ENCODE measurements at places on chromosomes 3 and 15.

GRCh38 chr3:51688206-51688600 lies 17.2 kb downstream of the TEX264 start:
- no peaks in the 10 kb centered on the region for H3K4me1 ChIP-seq
- no peaks in the 10 kb centered on the region for H3K27me3 ChIP-seq
- no peak for DNase-seq

- no peaks in the 10 kb centered on the region for H3K36me3 ChIP-seq
- no peak overlapping the region for H3K27ac ChIP-seq
Measured at GRCh38 chr3:46504789-46505188, 7.0 kb downstream of the RTP3 start.

GRCh38 chr3:189602471-189602870 lies 28.7 kb upstream of the TP63 start:
- no peaks in the 10 kb centered on the region for H3K4me1 ChIP-seq
- no peak overlapping the region for H3K27ac ChIP-seq
- H3K36me3 ChIP-seq: no peaks in the 10 kb centered on the region
- no peaks in the 10 kb centered on the region for H3K27me3 ChIP-seq

DNA sequence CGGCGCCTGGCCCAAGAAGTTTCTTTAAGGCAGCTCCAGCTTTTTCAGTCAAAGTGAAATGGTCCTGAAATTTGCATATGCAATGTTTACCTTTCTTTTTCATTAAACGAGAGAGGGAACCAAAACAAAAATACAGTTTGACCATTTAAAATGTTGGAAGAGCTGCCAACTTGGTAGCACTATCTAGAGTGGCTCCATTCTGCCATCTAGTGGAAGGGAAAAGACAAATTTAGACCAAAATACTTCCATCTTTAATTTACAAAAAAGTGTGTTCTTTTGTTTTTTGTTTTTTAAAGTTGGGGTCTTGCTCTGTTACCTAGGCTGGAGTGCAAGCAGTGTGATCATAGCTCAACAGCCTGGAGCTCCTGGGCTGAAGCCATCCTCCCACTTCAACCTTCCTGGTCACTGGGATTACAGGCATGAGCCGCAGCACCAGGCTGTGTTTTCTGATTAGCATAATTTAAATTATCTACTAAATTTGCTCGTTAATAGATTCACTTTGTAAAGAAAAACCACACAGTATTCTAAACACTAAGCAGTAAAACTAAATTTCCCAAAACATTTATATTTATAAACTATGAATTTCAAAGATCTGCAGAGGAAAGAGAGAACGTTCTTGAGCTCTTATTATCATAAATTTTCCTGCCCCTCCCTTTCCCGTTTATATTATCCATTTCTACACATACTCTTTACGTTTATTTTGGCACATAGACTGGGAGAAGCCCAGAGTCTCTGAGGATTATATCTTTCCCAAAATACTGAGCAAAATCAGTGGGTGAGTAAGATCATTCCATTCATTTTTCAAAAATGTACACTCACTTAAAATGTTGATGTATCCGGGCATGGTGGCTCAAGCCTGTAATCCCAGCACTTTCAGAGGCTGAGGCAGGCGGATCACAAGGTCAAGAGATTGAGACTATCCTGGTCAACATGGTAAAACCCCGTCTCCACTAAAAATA lies 15.4 kb upstream of the RFC4 start:
- peaks cover 4% of the 10 kb centered on the region for H3K4me1 ChIP-seq
- H3K36me3 ChIP-seq: no peaks in the 10 kb centered on the region
- no peak overlapping the region for H3K27ac ChIP-seq
- H3K4me3 ChIP-seq: no peak overlapping the region
- peak; percentile 65 for DNase-seq

- H3K4me1 ChIP-seq: peaks cover 6% of the 10 kb centered on the region
- H3K27me3 ChIP-seq: no peaks in the 10 kb centered on the region
- H3K36me3 ChIP-seq: no peaks in the 10 kb centered on the region
- no peak for DNase-seq
Measured at GRCh38 chr15:57436961-57437360, 60.7 kb downstream of the CGNL1 start.
